ENCODE measurements at places on chromosomes 1 and 21.

- DNase-seq: no peak
Observed at GRCh38 chr1:152048416-152049009, 11.7 kb upstream of the S100A11 start.

- no peak for DNase-seq
Observed at GRCh38 chr1:152585586-152585985, 5.3 kb upstream of the LCE3D start.

DNA sequence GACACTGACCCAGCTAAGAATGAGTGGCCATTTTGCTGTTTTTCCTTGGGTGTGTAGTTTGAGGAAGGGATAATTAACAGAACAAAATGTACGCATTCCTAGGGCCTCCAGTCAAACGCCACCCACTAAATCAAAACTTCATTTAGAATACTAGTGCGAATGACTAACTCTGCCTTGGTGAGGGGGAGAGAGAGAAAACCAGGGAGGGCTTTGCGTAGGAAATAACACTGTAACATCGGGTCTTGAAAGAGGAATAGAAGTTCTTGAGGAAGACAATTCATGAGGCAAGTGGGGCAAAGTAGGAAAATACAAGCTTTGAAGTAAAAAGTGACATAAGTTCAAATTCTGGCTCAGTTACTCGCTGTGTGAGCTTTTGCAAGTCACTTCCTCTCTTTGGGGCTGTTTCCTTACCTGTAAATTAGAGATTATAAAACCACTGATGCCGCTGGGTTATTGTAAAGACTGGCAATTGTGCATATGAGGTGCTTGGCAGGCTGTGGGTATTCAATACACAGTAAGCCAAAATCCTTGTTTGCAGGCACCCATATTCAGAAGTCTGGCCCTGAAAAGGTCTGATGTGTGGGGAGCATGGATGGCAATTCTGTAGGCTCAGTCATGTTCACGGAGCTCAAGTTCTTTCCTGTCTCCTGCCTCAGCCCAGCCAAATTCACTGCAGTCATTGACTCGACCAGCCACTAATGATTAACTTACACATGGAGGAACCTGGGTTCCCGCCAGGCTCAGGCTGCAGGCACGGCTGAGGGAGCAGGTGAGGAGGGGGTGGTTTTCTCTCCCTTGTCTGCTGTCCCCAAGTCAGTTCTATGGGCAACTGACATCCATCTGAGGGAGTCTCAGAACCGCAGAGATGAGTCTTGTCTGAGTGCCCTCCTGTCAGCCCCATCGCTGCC is 140.3 kb upstream of the CSF3R start:
- DNase-seq: no peak

- DNase-seq: no peak
Observed at GRCh38 chr1:246187834-246188372, 319.2 kb downstream of the SMYD3 start.

DNA sequence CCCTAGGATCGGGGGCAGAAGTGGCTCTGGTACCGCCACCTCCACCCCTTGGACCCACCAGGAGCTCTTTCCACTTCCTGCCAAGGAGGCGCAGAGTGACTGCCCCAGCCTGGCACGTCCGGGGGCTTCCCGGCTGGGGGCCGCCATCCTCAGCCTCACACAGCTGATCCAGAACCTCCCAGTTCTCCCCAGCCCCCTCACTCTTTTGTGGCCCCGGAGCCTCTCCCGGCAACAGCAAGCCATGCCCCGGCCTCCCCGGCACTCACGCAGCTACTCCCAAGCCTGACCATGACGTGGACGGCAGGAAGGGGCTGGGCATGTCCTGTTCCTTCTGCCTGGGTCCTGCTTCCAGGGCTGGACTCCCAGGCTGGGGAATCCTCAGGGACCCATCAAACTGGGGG is 17.1 kb downstream of the TP73 start:
- DNase-seq: no peak

DNA sequence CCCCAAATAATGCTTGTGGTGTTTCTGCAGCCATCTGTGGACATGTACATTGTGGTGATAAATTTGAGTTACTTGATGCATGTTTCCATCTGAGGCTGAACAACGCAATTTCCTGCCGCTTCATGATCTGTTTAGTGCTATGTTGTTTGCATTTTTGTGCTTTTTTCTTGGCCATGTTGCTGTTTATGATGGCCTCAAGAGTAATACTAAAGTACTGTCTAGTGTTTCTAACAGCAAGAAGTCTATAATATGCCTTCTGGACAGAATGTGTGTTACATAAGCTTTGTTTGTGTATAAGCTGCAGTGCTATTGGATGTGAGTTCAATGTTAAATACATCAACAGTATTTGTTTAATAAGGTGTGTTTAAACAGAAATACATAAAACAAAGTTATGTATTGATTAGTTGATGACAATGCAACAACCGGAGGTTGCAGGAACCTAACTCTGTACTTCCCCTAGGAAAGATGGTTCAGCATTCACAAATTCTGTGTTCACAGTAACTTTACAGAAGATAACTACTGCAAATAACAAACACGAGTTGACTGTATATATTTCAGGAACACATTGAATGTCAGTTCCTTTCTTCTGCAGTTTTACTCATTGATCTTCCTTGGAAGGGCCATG is 114.8 kb upstream of the USP24 start:
- no peak for DNase-seq

DNA sequence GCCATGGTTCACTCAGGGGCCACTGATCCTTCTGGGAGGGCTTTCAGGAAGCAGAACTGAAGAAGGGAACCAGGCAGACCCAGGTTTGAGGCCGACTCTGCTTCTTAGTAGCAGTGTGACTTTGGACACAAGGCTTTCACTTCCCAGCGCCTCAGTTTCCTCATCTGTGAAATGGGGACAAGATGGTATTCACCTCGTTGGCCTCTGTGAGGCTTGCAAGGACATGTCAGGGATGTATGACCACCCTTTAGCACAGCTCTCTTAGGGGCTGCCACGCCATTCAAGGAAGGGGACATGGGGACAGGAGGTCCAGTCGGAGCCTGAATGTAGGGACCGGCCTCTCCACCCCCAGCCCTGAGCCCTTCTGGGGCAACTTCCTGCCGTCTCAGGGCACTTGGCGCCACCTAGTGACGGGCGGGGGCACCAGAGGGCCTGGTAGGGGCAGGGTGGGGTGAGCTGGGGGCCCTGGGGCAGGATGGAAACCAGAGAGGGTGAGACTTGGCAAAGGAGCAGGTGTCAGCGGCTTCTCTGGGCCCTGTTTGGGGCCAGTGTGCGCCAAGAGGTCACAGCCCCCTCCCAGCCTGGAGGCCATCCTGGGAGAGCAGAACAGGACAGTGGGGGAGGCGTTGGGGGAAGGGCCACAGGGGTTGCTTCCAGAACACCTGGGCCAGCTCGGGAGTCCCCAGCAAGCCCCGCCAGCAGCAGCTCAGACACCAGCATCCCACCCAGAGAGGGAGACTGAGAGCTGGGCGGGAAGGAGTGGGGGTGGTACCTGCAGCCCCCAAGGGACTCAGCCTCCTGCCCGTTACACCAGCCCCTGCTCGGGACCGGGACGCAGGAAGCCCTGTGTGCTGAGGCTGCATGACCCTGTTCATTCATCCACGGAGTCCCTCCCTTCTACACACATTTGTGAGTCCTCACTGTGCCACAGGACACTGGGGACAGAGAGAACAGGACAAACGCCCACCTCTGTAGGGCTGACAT is 102.5 kb upstream of the TARDBP start:
- no peak for DNase-seq

- no peak for DNase-seq
Observed at GRCh38 chr1:238752327-238752726, 634.0 kb upstream of the CHRM3 start.

GRCh38 chr1:188652678-188653077 is 1823.9 kb downstream of the PLA2G4A start:
- DNase-seq: no peak

DNA sequence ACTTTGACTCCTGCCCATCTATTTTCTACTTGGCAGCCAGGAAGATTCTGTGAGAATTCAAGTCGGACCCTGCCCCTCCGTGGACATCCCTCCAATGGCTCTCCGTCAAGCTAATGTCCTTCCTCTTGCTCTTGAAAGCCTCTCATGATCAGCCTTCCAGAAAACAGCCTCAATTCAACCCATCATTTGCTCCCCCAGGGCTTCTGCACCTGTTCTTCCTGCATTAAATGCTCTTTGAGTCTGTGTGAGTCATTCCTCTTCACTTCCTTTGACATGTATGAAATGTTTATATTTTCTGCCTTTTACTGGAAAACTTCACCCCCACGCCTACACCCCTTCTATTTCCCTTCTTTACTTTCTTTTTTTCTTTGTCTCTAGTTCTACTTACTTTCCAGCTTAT is 734.1 kb upstream of the ZP4 start:
- DNase-seq: no peak

- DNase-seq: peak; percentile 21
Observed at GRCh38 chr21:35197992-35198431, 148.9 kb upstream of the RUNX1 start.

DNA sequence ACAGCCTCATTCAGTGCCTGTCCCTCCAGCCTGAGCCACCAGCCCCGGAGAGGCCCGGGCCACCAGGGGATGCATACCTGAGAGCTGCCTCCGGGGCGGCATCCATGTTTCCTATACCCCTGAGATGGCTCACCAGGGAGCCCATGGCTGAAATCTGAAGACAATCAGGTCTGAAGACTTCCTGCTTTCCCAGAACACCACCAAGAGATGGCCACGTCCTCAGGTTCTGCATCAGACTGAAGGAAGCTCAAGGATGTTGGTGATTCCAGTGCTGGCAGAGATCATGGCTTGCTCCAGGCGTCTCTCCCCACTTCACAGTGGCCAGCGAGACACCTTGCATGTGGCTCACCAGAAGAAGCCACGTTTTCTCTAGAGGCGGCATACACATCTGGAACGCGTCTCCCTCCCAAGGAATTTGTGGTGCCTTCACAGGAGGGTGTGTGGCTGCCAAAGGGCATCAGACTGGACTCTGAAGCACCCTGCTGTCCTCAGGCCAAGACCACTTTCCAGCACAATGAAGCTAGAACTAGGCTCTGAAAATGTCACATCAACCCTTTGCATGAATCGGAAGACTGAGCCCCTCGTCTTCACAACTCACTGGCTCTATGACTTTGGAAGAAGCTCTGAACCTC is 170.7 kb upstream of the IRF2BP2 start:
- no peak for DNase-seq

DNA sequence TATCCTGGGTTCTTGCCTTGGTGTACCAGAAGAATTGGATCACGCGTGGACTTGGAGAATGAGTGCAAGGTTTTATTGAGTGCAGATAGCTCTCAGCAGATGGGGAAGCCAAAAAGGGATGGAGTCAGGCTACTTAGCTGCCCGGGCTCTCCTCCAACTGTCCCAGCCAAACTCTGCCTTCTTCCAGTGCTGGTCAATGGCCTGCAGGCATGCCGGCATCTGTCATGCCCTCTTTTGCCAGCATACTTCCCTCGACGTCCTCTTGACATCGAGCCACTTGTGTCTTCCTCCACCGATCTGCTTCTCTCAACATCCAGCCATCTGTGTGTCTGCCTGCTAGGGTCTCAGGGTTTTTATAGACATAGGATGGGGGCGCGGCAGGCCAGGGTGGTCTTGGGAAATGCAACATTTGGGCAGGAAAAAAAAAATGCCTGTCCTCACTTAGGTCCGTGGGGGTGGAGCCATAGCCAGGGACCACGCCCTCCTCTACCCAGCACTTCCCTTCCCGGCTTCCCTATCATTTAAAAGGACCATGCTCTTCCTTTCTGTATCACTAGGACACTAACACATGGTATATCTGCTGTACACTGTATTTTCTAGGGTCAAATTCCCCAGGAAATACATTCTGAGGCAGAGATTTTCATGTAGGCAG is 47.0 kb upstream of the BCAR3 start:
- no peak for DNase-seq

GRCh38 chr1:163170975-163171676 is 31.6 kb downstream of the RGS5 start:
- no peak for DNase-seq

GRCh38 chr1:238961790-238962189 is 424.6 kb upstream of the CHRM3 start:
- no peak for DNase-seq

GRCh38 chr21:41733951-41734689 is 32.7 kb downstream of the RIPK4 start:
- no peak for DNase-seq

GRCh38 chr1:208165659-208166058 is 78.5 kb downstream of the PLXNA2 start:
- peak; percentile 45 for DNase-seq

DNA sequence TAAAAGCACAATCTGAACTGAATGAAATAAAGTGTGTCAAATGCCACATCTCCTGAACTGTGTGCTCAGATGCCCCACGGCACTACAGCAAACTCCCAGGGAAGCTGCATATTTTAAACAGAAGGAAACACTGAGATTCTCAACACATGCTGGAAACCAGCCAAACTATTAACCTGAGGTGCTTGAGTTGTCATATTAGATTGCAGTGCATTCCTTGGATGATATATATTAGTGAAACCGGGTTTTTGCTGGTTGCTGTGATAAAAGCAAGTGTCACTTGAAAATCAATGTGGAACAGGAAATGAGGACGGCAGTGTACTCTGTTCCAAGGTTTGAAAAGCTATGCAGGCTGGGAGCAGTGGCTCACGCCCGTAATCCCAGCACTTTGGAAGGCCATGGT is 8.7 kb downstream of the SYNJ1 start:
- no peak for DNase-seq

DNA sequence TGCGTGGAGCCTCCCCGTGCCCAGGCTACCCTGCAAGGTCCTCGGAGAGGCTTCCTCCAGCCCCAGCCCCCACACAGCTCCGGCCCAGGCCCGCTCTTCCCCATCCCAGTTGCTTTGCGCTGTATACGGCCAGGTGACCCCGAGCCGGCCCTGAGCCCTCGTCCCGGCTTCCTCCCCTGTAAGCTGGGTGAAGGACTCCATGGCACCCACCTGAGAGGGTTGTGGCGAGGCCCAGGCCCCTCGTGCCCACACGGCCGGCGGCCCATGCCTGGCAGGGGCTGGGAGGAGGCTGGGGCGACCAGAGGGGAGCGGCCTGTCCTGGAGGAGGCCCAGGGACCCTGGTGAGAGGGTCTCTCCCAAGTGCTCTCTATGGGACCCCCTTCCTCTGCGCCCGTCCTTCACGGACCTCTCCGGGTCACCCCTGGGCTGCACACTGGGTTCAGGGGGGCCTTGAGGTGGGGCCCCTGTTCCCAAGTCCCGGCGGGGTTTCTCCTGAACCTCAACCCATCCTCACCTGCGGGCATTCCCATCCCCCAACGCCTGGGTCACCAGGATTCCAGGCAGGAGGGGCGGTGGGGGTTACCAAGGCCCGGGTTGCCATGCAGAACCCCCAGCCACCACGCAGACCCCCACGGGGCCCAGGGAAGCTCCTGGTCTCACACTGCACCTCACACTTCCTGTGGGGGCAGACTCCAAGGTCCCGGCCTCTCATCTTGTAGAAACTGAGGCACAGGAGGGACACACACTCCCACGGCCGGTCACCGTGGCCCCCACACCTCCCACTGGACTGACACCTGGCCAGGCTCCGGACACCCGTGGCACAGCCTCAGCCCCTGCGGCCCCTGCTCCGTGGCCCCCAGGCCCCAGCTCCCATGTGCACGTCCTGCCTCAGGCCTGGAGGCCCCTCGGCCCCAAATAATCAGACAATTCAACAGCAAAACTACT is 25.2 kb downstream of the COL6A1 start:
- DNase-seq: peak; percentile 12

DNA sequence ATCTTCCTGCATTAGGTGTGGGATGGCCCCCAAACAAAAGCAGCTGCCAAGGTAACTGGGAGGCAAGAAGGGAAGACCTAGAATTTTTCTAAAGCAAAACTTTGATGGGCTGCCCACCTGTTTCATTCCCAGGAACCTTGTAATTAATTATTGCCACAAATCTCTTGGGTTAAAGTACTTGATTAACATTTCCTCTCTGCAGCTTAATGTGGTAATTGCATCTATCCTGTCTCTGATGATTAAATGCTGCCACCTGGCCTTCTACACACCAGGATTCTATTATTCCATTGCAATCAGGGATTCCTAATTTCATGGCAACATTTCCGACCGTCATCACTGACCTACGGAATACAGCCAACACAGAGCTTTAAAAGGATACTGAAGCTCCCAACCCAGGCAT is 68.3 kb upstream of the RC3H1 start:
- DNase-seq: no peak
